ENCODE measurements at places on chromosomes 16 and 17.
A peak's percentile ranks its signal among the peaks of the same experiment; 100 is the strongest.

DNA sequence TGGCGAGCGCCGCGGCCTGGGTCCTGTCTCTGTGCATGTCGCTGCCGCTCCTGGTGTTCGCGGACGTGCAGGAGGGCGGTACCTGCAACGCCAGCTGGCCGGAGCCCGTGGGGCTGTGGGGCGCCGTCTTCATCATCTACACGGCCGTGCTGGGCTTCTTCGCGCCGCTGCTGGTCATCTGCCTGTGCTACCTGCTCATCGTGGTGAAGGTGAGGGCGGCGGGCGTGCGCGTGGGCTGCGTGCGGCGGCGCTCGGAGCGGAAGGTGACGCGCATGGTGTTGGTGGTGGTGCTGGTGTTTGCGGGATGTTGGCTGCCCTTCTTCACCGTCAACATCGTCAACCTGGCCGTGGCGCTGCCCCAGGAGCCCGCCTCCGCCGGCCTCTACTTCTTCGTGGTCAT lies 6.8 kb downstream of the SSTR5 start:
- no peak for DNase-seq

DNA sequence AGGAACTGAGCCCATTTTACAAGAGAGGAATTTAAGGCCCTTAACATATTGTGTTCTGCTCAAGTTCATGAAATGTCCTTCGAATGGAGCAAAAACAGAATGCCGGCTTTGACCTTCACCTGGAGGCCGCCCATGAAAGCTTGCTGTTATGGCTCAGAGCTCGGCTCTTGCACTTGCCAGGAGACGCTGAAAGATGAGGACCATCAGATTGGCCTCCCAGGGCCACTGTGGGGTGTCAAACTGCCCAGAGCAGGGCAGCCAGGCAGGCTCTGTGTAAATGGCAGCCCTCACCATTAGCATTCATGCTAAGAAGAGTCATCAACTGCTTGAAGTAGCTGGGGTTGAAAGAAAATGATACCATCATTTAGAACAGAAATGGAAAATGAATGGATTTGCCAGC lies 39.3 kb downstream of the IL21R start:
- DNase-seq = no peak

DNA sequence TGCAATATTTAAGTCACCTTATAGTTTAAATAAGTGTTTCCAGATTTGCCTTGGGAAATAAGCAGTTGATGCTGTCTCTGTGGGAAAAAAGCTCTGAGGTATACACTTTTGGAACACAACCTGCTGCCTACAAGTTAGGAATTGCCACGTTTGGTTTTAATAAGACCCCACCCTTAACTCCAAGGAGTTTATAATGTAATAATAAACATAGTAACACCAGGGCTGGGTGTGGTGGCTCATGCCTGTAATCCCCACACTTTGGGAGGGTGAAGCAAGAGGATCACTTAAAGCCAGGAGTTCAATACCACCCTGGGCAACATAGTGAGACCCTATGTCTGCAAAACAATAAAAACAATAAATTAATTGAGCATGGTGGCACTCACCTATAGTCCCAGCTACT lies 15.9 kb upstream of the SMG1 start:
- no peak for DNase-seq

DNA sequence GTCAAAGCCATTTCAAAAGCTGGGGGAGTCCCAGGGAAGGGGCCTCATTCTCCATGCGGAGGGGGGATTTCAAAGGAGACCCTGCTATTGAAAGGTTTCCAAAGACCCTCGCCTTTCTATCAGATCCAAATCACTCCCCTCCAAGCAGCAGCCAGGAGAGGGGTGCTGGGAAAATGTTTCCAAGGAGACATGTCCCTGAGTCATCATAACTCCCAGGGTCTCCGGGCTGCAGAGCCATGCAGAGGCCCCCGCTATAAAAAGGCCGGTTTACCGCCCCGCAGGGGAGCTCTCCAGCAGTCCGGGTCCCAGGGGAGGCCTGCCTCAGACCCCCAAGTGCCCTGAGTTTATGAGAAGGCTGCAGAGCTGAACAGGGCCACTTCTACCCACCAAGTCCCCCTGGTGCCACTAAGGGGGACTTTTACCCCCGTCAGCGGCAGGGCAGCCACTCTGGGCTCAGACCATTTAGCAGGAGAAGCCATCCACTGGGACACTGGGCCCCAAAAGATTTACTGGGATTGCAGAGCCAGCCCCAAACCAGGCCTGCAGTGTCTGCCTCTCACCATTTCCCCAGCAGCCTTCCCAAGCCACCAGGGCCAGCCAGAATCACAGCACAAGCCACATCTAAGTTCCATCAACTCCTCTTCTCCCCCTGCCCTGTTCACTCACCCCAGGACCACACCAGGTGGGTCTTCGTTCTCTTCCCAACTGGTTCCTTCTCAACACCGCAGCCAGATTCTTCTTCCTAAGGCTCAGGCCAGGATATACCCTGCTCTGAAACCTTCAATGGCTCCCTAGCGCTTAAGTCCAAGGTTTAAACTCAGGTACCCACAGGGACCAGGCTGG lies 234.4 kb downstream of the ZNF423 start:
- DNase-seq = peak; percentile 12

GRCh38 chr16:72372087-72373045 lies 200.4 kb upstream of the PMFBP1 start:
- no peak for DNase-seq

GRCh38 chr17:4998027-4998731 lies 429 bp downstream of the KIF1C start:
- no peak for DNase-seq

DNA sequence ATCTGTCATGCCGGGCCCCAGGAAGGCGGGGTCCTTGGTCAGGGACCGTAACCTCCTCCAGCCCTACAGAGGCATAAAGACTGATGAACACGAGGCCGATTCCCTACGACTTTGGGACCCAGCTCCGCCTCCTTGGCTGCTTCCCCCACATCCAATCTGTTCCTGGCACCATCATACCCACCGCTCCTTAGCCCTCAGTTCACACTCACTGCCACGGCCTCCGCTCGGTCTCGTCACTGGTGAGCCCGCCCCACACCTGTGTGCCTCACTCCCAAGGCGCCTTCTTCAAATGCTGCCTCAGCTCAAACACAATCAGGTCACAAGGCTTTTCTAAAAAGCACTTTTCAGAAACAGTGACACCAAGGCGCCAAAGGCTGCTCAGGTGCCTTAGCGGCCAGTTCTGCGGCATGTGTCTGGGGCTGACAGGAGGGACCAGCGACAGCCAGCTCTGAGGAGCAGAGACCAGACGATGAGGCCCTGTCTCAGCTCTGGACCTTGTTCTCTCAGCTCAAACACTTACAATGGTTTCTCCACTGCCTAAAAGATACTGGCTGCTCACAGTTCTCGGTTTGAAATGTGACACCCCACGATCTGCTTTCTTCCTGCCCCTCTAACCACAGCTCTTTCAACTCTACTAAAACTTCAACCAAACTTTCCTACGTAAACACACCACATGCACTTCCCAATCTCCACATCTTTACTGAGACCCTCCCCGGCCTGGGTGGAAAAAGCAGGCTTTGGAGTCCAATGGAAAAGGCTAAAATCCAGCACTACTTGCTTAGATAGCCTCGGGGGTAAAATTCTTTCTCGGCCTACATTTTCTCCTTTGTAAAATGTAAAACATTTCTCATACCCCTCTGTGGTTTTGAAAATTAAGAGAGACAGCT lies 33.2 kb downstream of the CYB5D2 start:
- no peak for DNase-seq

DNA sequence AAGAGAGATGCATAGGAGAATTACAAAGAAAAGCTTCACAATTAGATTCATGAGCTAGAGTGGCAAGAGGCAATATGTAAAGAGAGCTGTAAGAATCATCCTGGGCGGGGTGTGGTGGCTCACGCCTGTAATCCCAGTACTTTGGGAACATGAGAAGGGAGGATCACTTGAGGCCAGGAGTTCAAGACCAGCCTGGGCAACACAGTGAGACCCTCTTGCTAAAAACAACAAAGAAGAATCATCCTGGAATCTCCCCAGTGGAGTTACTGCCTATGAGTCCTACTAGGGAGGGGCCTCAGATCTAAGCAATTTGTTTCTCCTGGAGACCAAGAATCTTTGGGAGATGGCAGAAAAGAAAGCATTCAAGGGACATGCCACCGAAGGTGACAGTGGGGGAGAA lies 119.1 kb downstream of the HIC1 start:
- DNase-seq = no peak

DNA sequence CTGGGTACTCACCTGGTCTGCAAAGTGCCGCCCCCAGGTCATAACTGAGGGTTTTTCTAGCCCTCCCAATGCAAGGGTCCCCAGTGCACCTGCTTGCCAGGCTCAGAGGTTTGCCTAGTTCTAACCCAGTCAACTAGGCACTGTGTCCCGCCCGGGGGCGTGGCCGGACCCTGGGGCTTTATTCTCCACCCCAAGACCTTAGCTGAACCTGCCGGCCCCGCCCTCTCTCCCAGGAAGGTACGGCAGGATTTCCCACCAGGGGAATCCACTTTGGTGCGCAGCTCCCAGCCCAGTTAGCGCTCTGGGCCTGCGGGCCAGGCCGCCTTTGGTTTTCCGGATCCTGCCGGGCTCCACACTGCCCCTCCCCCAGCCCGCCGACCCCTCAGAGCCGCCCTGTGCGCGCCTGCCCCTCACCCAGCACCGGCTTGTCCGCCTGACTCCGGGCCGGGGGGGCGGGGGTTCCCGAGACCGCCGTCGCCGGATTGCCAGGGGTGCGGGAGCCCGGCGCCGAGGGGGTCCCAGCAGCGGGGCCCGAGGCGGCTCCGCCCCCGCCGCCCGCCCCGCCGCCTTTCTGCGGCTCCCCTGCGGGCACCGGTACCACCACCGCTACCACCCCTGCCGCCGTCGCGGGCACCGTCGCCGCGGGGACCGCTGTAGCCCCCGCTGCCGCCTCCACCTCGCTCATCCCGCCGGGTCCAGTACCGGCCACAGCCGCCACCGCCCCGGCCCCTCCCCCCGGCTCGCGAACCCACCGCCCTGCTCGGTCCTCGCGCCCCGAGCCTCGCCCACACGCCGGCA lies 424 bp downstream of the YBX2 start:
- no peak for DNase-seq

DNA sequence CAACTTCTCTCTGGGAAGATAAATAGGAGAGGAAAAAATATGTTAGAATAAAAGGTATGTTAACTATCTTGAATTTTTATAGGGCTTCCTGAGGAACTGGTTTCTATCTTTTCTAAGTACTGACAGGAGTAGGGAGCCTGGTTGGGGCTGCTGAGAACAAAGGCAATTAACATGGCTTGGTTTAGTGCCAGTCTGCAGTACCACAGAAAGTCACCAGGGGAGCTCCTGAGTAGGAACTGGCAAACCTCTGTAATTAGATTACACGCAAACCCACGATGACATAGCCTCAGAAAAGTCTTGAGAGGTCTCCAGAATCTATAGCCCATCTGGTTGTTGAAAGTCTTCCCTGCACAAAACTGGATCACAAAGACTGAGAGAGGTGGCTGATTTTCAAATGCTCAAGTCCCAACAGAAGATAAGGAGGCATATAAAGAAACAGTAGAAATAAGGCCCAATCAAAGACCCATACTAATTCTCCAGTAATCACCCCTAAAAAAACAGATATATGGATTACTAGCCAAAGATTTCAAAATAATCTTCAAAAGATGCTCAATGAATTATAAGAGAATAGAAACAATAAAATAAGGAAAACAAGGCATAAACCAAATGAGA lies 11.7 kb upstream of the CNTNAP4 start:
- no peak for DNase-seq

DNA sequence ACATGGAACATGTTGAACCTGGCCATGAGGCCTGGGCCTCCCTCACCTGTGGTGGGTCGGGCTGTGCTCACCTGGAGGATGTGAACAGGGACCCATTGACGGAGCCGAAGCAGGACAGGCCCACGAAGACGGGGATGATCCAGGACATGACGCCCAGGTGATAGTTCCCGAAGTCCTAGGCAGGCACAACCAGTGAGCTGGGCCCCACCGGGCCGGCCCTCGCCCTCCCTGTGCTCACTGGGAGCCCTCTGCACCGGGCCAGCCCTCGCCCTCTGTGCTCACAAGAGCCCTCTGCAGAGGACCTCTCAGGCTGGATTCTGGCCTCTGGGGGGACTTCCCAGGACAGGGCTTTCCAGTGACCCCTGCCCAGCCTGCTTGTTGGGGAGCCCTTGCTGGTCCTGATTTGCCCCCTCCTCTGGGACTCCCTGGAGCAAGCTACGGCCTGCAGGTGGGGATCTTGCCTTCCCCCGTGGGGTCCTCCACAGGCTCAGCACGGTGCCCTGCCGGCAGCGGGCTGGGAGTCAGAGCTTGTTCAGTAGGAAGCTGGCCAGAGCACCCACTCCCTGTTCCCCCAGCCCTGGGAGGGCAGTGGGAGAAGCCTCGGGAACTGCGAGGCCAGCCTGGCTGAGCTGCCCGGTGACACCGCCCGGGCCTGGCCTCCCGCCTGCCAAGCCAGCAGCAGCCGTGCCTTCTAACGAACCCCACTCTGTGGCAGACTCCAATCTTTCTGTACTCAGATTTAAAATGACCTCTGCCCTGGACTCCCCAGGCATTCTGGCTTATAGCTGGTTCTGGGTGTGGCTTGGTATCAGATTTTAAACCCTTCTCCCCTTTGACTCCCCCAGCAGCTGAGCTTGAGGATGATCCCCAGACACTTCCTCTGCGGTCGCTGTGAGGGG lies 30.4 kb downstream of the SLC7A5 start:
- no peak for DNase-seq

- peak; percentile 86 for DNase-seq
Observed at GRCh38 chr16:49652456-49653172, 203.3 kb downstream of the ZNF423 start.

DNA sequence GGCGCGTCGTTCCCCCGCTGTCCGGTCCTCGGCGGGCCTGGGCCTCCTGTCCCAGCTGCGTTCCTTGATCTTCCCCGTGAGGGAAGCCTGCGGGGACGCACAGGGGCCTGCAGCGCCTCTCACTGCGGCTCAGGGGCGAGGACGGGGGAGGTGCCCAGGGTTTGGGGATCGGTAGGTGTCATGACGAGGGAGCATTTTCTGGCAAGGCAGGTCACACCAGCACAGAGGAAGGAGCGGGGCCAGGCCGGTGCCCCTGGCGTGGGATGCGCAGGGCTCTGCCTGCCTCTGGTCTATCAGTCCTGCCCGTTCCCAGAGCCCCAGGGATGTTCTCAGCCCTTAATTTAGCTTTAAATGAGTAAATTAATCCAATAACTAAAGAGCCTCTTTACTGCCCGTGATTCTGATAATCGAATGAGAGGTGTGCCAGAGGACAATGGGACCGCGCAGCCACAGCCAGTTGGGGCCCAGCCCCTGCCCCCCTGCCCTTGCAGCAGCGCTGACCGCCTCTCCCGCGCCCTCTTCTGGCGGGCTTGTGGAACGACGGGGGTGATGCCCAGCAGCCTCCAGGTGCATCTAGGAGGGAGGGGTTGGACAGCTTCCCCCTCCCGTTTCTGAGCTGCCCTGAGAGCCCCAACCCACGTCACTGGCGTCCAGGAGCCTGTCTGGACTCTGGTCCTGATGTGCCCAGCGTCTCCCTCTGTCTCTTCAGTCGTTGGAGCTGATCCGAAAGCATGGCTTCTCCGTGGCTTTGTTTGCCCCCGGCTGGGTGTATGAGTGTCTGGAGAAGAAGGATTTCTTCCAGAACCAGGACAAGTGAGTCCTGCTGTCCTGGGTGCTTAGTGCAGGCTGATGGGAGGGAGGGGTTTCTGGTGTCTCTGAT lies 7.9 kb downstream of the ENGASE start:
- no peak for DNase-seq

DNA sequence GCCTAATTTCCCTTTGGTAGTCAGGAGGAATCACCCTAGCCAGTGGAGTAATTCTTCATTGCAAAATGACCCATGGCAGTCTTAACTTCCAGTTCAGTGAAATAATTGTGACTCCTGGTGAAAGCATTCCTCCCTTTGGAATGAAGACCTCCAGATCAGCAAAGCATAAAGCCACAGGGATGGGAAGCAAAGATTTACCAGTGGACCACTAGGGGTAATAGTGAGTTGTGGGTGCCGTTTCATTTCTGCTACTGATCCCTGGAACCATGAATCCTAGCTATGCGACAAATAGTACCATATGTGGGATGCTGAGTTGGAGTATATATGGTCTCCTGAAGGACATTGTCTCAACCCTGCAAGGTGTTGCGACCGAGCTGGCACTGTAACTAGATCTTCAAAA lies 13.7 kb downstream of the DYNLL2 start:
- DNase-seq = no peak

Measured in uterus (tissue), 4 donors.